Inflammatory macrophage treated with lipopolysaccharide for 4 hours (primary cell): ENCODE measurements at places on chromosomes 5 and 9.

DNA sequence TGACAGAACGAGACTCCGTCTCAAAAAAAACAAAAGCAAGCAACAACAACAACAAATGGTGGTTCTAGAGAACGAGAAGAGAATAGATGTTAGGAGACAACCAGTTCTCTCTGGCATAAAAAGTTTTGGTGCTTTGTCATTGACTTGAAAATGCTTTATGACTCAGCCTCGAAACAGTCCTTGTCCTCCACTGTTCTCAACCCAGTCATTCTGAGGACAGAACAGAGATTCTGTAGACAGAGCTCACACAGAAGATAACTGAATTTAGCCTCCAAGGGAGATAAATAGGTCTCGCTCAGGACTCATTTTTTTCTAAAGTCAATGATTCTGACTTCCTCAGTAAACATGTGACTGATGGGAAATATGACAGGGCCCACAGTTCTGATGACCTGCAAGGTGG lies 76.0 kb upstream of the FSTL4 start:
- DNase-seq = no peak

DNA sequence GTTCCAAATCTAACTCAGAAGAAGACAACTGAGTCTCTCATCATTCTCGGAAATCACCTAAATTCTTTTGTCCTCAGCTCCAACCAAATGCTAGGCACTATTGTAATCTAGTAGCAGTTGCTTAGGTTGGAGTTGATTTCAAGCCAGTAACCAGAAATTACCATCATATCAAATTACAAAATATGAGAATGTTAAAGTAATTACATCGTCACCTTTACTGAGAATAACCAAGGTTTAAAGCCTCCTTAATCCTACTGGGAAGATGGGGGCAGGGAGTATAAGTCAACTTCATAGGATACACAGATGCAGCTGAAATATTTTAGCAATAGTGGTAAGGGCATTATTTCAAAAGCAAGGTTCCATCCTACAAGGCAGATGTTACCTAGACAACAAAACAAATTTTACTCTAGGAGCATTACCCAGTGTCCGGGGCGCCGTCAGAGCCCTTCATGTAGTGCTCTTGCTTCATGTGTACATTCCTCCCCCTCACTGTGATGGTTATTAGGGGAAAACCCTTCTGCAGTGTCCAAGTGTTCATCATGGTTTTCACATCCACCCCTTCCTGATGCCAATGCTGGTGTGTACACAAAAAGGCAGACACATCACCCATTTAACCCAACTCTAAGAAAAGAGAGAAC lies 19.5 kb downstream of the ERAP1 start:
- DNase-seq = peak; percentile 86

DNA sequence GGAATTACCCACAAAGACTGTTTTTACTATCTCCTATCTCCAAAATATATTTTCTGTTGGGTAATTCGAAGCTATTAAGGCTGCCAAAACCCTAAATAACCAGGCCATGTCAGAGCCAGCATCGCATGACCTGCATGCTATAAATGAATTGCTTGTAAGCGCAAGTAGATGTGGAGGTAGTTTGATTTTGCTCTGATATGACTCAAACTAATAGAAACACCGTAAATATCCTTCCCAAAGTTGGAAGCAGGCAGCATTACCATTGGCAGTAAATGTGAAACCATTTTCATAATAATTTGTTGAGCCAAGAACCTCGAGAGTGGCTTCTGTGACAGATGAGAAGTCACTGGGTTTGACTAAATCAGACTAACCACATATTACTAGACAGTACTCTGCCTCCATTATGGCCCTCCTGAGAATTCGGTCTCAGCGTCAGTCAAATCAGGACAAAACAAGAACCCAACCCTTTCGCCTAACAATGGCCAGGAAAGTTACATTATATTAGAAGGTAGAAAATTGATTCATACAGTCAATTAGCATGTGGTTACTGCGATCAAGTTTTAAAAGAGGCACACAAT lies 289.8 kb downstream of the SPOCK1 start:
- no peak for DNase-seq

DNA sequence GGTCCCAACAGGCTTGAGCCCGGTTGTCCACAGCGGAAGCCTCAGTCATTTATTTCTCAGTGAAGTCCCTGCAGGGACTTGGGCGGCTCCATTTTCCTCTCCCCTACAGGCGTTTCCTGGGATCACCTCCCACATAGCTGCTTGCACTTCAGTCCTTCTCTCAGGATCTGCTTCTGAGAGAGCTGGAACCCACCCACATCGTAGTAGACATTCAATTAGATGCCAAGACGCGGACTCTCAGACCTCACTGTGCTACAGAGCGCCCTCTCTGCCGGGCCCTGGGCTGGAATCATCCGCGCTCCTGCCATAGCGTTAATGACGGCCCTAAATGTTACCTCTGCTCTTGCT lies 54.0 kb upstream of the ROR2 start:
- no peak for DNase-seq

- no peak for DNase-seq
These were observed 85.9 kb downstream of the BOD1 start for GRCh38 chr5:173530547-173530946.

DNA sequence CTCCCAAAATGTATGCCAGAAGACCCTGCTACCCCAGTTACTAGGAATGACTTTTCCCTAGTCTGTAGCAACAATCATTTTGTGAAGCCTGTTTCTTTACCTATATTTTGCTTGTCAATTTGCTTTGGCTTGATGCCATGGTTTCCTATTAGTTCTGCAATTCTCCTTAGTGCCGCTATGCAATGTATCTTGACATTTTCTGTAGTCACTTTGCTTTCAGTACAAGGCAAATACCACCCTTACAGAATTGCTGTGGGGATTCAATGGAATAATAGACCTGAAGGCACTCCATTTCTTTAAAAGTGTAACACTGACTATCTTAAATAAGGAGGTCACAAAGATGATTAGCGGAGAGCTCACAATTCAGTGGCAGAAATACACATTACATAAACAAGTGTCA lies 291.1 kb downstream of the NR2F1-AS1 start:
- DNase-seq = no peak

GRCh38 chr5:1268056-1268455 lies 26.8 kb downstream of the TERT start:
- DNase-seq = no peak

- DNase-seq = no peak
These were observed 319.1 kb downstream of the ZSWIM6 start for GRCh38 chr5:61651195-61651594.

- no peak for DNase-seq
These were observed 127.2 kb downstream of the CTNND2 start for GRCh38 chr5:11777096-11777495.

DNA sequence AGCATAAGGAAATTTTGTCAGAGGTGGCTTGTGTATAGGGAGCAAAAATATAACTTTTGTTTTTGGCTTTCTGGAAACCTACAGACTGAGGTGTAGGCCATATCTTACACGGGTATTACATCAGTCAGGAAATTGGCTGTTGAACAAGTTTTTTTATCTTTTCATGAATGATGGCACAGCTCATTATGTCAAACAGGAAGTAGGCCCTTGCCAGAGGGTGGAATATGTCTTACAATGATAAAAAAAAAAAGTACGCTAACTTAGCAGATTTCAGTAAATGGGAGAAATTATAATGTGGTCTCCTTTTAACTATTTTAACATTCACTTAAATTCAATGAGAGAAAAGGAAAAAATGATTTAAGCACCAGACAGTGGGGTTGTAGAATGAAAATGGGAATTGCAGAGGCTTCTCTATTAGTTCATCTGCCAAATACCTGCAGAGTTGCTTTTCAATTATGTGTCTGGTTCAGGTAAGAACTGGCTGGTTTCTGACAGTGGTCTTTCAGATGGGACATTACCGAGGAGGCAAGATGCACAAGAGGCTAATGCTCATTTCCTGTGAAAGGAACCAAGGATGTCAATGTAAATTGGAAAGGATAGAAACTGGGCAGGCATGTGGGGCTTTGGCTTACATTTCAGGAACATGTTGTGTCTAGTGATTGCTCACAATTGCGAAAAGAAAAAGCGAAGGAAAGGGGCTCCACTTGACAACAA lies 169.9 kb downstream of the NNT start:
- DNase-seq = no peak

DNA sequence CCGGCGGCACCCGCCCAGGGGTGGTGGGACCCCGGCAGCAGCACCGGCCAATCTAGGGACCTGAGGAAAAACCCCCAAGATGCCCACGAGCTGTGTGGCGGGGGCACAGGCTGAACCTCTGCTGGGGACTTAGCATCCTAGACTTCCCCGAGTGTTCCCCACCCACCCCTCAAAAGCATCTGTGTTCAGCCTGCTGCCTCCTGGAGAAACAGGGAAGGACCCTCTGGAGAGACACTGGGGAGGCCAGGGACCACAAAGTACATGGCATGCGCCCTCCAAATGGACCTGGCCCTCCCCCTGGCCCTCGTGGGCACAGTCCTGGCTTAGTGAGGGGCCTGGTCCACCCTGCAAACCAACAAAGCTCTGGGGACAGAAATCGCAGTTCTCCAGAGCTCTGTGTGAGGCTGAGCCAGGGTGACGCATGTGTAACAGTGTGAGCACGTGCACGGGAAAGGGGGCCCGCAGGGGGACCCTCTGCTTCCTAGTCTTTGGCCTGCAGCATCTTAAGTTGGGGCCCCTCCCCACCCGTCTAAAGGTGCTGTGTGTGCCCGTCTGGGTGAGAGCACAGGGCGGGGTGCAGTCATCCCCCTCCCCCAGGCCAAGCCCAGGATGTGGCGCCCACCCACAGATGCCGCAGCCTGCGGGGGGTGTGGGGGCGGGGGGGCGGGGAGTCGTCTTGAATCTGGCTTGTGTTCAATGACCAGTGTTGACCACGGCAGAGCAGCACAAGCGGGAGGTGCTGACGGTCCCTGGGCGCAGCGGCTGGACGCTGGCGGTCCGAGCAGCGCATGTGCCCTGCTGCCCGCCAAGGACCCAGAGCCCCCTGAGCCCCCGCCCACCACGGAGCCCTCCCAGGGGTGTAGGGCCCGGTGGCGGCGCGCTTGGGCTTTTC lies 672 bp upstream of the KCNT1 start:
- no peak for DNase-seq

DNA sequence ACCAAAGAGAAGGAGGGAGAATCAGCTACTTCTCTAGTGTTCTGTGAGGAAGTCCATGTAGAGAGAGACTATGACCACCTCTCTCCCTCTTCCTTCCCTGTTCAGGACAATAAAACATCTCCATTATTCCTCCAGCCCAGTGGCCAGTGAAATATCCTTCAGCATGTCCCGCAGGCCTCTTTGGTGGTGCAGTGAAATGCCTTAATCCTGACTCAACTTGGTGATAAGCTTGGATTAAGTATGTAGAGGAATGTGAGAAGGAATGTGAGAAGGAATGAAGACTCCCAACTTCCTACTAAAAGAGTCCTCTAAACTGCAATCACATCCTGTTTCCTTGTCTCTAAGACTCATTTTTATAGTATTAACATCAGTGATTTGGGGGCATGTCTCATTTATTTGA lies 167.3 kb downstream of the TRPM3 start:
- DNase-seq = no peak

DNA sequence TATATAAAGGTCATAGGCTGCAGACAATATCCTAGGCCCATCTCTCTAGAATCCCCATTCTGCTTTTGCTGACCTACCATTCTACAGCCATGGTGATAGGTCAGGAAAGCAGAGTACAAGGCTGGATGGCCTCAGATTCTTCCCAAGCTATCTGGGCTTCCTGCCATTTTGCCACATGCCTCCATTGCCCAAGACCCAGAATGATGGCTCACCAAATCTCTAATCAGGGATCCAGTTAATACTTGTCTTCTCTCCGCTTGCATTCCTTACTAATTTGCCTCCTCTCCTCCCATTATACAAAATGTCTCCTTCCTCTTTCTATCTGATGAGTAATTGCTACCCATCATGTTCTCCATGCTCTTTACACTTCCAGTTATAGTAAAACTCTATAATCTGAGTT lies 22.7 kb upstream of the NDUFS4 start:
- no peak for DNase-seq

DNA sequence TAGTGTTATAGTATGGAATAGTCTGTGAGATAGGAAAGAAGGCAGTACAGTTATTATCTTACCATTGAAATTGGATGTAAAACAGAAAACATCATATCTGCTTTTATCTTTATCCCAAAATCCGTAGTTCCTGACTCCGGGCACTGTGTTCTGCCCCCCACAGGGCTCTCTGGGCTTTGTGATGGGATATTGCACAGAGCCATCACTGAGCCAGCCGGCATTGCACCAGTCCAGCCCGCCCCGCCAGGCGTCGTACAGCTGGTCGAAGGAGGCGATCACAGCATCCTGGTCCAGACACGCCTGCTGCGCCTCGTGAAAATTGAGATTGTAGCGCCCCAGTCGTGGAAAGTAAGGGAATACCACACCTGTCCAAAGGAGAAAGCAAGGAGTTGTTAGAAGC lies 76.4 kb downstream of the HAPLN1 start:
- no peak for DNase-seq

DNA sequence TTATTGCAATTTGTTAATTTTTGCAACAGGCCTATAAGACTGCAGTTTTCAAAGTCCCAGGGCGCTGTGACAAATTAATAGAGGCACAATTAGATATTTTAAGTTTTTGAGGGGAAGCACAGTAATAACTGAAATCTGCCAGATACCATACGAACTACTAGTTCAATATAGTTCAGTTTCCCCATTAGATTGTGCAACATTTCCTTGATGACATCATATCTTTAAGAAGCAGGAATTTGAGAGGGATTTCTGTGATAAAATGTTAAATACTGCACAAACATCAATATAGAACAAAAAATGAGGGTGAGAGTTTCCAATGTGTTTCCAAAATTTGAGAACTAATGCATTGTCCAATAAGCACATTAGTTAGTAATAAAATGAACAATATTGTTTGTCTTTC lies 56.7 kb upstream of the GRIN3A start:
- DNase-seq = peak; percentile 7

DNA sequence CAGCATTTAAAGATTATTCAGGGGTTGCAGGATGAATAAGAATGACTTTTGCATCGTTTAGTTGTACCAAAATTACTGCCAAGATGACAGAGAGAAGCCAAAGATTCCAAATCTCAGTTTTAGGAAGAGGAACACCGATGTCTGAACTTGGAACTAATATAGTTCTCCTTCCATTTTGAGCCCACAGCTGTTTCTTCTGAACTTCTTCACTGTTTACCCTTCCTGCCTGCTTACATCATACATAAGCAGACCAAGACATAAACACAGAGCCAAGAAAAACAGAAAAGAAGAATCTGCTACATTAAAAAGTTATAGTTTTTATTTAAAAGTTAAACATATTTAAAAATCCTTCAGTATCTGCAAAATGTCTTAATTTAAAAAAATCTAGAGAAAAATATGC lies 146.9 kb upstream of the RAPGEF1 start:
- no peak for DNase-seq

DNA sequence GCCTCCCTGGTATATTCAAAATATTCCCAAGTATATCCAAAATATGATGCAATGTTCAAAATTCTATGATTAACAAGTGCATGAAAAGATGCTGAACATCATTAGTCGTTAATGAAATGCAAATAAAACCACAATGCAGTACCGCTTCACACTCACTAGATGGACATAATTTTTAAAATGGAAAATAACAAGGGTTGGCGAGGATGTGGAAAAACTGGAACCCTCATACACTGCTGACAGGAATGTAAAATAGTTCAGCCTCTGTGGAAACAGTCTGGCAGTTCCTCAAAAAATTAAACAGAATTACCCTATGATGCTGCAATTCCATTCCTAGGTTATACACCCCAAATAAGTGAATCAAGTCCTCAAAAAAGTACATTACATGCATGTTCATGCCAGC lies 36.1 kb upstream of the MYOT start:
- DNase-seq = peak; percentile 4
